Stimulated activated CD4-positive, alpha-beta T cell treated with anti-CD3 and anti-CD28 coated beads, Interleukin-15, amount 100 ng/mL, for 1 hour (primary cell): ENCODE measurements at places on chromosomes 2 and 18.

GRCh38 chr2:8116661-8117060 lies 565.2 kb upstream of the ID2 start:
- DNase-seq: no peak

GRCh38 chr2:72026819-72027425 lies 120.7 kb downstream of the CYP26B1 start:
- DNase-seq: no peak

GRCh38 chr18:23302851-23303527 lies 150.1 kb upstream of the RIOK3 start:
- DNase-seq: no peak

GRCh38 chr2:159515441-159515840 lies 100.9 kb downstream of the BAZ2B start:
- DNase-seq: no peak

GRCh38 chr2:26805241-26805676 lies 19.4 kb downstream of the CENPA start:
- DNase-seq: no peak

- DNase-seq: no peak
Observed at GRCh38 chr18:51401912-51402311, 204.4 kb upstream of the MEX3C start.

GRCh38 chr2:101863534-101863933 lies 128.2 kb upstream of the IL1R2 start:
- no peak for DNase-seq

- DNase-seq: no peak
Observed at GRCh38 chr2:29940706-29941105, 19.3 kb upstream of the ALK start.

DNA sequence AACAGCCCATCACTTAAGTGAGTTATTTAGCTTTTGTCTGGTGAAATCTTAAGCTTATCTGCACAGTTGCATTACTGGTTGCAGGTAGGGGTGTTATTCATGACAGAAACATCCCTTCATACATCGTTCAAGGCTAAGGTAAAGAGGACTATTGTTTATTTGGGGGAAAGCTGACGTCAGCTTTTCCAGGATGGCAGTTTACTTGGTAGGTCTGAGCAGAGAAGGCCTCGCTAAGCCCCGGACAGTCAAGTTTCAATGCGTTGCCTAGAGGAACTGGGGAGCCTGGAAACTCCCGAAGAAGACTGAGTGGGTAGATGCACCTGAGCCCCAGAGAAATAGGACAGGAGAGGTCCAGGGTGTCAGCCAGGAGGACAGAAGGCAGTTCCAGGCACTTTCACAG lies 2.2 kb downstream of the RNU4ATAC start:
- no peak for DNase-seq

DNA sequence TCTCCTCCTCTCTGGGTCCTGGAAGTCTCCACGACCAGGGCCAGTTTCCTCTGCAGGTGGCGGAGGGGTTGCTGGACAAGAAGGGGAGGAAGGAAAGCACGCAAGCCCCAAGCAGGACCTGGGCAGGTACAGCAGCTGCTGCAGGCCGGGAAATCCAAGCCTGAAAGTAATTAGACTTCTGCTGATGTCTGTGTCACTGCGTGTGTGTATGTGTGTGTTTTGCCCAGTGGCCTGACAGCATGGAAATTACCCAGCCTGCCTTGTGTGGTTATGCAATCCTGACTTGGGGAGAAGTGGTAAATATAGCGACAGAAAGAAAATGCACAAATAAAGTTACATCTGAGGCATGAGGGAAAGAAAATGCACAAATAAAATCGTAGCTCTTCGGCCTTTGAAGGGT lies 121.8 kb upstream of the ZBTB14 start:
- DNase-seq: no peak

DNA sequence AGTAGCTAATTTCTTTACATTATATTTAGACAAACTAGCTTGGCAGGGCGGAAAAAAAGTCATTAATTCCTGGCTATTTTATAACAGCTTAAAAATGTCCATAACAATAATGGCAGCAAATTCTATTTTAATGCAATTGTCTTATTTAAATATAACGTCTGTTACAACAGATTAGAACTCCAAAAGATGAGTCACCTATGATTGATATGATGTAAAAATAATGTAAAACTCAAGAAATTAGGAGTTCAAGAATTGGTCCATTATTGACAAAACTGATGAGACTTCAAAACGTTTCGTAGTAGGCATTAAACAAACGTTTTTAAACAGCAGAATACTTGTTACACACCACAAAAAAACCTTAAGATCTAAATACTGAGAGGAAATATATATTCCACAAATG lies 2.7 kb downstream of the XPO1 start:
- no peak for DNase-seq

DNA sequence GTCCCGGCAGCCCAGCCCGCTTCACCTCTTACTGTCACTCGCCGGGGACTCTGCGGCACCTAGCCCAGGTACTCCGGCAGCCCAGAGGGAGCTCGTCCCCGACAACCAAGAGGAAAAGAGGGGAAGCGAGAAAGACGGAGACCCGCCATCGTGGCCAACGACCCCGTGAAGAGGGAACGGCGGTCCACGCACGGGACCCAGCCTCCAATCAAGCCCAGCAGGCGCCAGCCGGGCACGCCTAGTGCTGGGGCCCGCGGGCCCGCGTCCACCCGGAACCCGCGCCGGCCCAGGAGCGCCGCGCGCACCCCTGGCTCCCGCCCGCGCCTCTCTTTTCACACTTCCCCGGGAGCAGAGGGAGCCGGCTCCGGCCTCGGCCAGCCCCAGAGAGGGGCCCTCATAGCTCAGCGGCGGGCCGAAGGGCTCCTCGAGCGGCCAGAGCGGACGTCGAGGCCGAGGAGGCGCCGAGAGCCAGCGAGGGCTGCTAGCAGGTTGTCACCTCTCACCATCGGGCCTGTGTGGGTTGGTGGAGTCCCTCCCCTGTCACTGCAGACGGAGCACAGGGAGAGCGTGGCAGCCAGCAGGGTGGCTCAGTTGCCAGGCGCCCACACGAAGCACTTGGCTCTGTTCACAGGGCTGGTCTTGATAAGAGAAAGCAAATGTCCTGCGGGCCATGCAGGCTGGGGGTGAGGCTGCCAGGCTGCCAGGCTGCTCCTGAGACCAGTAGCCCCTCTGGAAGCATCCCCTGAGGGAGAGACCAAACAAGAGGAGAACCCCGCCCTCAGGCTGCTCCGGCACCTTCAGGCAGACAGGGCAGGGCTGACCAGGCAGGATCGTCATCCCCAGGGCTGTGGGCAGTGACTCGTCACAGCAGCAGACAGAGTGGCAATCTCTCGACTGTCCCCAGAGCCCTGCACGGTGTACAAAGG lies 36.9 kb upstream of the KLF11 start:
- no peak for DNase-seq

GRCh38 chr2:36270758-36271157 lies 84.8 kb upstream of the CRIM1 start:
- DNase-seq: no peak

- no peak for DNase-seq
Observed at GRCh38 chr18:598124-598589, 1.4 kb downstream of the CLUL1 start.

GRCh38 chr2:19944205-19944845 lies 42.5 kb upstream of the TTC32 start:
- no peak for DNase-seq

- no peak for DNase-seq
Observed at GRCh38 chr18:24678107-24678506, 217.7 kb downstream of the HRH4 start.

DNA sequence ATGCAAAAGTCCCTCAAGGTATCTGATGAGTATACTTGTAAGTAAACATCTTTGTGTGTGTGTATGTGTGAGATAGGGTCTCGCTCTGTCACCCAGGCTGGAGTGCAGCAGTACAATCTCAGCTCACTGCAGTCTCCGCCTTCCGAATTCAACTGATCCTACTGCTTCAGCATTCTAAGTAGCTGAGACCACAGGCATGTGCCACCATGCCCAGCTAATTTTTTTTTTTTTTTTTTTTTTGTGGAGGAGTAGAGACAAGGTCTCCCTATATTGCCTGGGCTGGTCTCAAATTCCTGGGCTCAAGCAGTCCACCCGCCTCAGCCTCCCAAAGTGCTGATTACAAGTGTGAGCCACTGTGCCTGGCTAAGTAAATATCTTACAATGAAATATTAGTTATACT lies 23.2 kb downstream of the ADAM17 start:
- no peak for DNase-seq

DNA sequence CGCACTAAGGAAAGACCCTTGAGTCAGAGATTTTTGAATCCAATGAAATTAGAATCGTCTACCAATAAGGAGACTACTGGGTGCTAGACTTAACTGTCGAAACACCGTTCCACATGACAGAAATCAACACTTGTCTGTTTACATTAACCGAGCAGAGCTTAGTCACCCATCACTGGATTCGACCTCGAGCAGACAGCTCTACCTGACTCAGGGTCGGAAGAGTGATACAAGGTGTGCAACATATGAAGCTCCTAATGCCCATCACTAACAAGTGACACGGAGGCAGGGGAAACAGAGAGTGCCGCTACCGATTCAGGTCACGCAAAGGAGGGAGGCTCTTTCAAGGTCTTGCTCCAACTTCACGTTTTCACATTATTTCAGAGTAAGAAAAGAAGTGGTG lies 54.2 kb upstream of the FZD5 start:
- DNase-seq: no peak

GRCh38 chr2:17518212-17519154 lies at the start of gene RAD51AP2:
Gene RAD51AP2, minus strand, starts transcription at chr2:17518440. Its CDS starts 25 bp downstream, at chr2:17518415.
- no peak for DNase-seq

DNA sequence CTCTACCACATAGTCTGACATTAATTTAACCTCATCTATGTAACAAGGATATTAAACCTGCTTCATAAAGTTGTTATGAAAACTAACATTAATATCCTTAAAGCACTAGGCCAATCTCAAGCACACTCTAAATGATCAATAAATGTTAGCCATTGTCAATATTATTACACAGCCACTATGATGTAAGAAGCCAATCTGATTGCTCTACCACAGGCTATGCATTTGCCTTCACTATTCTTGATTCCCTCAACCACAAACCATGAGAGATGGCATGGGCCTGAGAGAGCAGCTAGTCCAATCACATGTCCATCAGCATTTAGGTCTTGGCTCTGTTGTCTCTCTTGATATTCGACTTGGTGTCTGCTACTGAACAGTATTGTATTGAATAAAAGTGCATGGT lies 4.2 kb downstream of the SLC25A12 start:
- no peak for DNase-seq

DNA sequence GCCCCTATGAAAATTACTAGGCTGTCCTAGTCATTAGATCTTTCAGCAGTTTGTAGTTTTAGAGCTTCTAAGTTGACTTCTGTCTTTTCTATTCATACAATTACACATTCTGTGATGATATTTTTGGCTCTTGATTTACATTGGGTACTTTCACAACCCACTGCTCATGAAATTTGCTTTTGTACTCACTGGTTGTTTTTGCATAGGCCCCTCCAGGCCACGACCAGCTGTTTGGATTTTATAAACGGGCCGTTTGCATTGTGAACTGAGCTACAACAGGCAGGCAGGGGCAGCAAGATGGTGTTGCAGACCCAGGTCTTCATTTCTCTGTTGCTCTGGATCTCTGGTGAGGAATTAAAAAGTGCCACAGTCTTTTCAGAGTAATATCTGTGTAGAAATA lies 193.8 kb downstream of the RPIA start:
- DNase-seq: no peak

DNA sequence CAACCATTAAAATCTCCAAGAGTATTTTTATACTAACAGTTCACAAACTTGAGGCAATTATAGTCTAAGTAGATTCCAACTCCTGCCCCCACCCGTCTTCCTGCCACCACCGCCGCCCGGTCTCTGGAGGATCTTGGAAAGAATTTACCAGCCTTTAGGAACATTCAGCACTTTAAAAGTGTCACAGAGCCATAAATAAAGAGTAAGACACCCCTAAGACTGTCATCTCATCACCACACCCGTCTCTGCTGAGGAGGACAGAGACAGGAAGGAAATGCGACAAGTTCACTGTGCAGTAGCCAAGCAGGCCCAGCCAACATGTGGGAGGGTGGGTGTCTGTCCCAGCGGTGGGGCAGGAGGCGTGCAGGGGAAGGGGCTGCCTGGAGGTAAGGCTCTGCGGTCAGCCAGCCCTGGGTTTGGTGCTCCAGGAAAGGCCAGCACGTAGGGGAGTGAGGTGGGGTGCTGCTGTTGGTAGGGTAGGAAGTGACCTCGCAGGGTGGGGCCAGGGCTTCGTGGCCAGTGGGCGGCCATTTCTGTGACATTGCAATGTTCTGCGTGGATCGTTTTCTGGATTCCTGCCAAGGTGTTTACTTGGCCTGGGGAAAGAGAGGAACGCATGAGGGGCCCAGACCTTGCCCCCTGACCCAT lies 111.6 kb downstream of the FAM210A start:
- DNase-seq: no peak

- no peak for DNase-seq
Observed at GRCh38 chr2:7292154-7292691, 375.0 kb downstream of the RNF144A start.

DNA sequence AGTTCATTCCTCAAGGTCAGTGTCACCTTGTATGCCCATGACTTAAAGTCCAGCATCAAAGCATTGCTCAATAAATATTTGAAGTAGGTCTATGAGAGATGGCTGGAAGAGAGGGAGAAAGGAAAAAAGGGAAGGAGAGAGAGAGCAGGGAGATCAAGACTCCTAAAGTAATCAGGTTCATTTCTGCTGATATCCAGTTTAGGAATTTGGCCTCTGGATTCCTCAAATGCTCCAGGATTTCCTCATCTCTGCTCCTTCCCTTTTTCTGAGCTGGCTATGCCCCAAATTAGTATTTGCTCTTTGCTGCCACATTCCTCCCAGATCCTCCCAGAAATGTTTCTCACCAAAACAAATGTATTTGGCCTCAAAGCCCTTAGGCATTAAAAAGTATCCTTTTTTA lies 739.4 kb upstream of the CHAC2 start:
- DNase-seq: no peak

DNA sequence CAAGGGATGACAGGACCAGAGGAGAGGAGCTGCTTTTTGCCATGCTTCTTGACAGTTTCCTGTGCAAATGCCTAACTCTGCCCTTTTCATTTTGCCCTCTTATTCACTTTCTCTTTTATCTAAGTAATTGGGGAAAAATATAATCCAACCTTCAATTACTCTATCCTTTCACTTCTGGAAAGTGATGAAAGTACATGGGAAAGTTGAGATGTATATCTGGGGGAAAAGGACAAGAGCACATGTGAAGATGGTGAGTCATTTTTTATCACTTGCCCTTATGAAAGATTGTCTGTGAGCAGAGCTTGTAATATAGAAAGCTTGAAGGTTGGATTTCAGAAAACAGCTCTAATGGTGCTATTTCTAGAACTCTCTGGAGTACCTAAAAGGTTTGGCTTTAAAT lies 1070.7 kb downstream of the CNTNAP5 start:
- no peak for DNase-seq
